NCI-H460 (cell line): ENCODE measurements at places on chromosomes 1 and 21.

- DNase-seq = no peak
Observed at GRCh38 chr1:6614019-6614928, 743 bp downstream of the PHF13 start.

GRCh38 chr1:93244298-93245069 is 64.0 kb downstream of the CCDC18 start:
- no peak for DNase-seq

DNA sequence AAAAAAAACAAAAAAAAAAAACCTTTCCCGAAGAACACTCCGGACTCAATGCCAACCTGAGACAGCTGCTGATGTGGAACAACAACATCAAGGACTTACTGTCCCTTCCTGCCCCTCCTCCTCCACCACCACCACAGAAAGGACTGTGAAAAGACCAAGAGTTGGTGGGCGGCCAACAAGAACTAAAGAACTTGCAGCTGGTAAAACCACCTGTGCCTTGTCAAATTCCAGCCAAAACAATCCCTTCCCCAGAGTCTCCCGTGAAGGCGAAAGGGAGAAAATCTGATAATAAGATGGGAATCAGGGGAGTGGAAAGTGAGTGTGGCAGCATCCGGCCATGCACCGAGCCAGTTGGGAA is 88.9 kb downstream of the PROX1 start:
- no peak for DNase-seq

GRCh38 chr1:98672189-98672588 is 10.7 kb downstream of the SNX7 start:
- no peak for DNase-seq

DNA sequence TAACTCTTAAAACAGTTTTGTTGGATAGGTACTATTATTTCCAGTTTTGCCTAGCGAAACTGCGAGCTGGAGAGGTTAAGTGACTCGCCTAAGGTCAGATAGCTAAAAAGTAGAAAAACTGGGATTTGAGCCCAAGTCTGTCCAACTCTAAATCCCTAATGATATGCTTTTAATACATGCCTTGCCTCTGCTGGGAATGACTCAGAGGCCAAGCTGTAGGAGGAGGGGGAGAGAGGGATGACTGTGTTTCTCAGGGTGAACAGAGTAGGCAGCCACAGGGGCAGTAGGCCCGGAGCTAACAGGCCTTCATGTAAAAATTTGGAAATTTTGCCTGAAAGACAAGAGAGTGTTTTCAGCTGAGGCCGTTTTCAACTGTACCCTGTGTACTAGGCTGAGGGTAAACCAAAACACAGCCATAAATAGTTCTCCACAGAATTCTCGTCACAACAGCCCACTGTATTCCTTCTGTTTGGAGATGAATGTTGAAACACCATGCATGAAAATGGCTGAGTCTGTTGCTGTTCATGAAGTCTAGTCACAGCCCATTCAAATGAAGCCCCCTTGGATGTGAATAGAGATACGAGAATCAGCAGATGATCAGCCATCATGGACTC is 107.5 kb upstream of the HOOK1 start:
- DNase-seq = no peak
